ENCODE measurements at places on chromosomes 1 and 21.

- DNase-seq, result no peak
Observed at GRCh38 chr1:209376774-209377173, 206.7 kb upstream of the CAMK1G start.

GRCh38 chr21:19489930-19490329 lies 1086.3 kb upstream of the TMPRSS15 start:
- no peak for DNase-seq

- DNase-seq, result no peak
Observed at GRCh38 chr1:27471477-27471876, 18.5 kb downstream of the WASF2 start.

DNA sequence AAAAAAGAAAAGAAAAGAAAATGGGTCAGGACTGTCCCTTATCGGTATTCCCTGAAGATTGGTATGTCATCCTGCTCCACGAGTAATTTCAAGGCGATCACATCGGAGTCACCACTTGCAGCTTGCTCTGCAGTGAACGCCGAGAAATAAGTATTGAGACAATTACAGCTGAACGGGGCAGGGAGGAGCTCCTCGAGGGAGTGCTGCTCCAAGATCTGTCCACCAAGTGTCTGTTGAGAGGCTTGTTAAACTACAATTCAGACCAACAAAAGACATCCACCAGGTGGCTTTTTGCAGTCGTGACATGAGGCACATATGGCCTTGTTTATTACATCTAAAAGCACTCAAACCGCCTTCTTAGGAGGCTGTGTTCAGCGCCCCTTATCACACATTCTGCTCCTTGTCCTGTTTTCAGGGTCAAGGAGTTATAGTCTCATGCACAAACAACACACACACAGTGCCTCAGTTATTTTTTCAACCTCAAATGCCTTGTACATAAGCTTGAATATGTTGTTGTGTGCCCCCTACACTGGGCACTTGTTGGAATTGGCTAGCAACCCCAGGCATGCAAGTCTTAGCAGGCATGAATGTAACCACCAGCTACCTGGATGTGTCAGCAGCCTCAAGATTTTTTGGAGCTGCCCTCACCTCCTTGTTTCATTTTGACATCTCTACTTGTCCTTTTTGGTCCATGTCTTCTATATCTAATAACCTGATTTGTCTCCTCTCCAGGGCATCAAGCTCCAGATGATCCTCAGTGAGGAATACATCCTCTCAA lies 13.0 kb upstream of the CD48 start:
- DNase-seq, result no peak

DNA sequence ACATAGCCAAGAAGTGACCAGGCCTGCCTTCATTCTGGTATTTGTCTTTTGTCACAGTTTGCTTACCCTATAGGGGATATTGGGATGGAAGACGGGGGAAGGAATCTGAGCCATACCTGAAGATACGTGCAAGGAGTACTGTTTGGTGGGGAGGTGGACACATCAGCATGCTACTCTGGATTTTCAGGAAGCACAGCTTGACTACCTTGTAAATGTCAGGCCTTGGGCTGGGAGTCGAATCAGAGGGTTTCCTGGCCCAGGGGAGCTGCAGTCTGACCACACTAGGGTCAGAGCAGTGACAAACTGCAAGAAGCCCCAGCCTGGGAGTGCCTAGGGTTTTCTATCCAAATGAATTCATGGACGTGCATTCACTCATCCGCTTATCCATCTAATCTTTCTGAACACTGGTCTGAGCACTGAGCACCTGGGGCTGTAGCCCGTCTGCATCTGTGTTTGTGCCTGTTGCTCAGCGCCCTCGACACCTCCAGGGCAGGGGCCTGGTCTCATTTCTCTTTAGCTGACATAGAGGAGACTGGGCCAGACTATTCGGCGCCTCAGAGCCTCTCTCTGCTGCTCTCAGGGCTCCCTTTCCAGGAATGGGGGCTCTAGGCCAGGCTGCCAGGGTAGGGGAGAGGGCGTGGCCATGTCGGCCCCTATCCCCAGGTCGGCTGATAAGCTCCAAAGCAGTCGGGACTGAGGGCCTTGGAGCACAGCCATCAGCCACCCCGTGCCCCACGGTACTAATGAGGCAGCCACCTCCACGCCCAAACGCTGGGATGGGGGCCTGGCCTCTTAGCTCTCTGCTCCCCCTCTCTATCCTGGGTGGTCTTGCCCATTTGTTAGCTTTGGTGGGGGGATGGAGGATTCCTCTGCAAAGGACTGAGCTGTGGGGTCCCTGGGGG lies 47.0 kb upstream of the SLC2A1 start:
- DNase-seq, result no peak

GRCh38 chr1:23470282-23471070 lies 13.5 kb downstream of the ASAP3 start:
- no peak for DNase-seq

DNA sequence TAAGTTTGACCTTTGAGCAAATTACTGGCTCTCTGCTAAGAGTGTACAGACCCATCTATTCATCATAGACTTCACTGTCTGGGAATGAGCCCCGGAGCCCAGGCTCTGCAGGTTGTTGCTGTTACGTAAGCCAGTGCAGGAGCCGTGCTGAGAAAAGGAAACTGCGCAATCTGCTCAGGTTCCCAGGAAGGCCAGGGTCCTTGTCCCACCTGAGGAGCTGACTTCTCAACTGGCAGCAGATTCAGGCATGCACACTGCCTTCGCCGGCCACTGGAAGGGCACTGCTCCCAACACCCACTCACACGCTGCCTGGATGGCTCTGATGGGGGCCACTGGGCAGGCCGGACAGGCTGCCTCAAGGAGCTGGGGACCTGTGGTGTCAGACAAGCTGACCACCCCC lies 19.5 kb downstream of the RCAN1 start:
- DNase-seq, result no peak

DNA sequence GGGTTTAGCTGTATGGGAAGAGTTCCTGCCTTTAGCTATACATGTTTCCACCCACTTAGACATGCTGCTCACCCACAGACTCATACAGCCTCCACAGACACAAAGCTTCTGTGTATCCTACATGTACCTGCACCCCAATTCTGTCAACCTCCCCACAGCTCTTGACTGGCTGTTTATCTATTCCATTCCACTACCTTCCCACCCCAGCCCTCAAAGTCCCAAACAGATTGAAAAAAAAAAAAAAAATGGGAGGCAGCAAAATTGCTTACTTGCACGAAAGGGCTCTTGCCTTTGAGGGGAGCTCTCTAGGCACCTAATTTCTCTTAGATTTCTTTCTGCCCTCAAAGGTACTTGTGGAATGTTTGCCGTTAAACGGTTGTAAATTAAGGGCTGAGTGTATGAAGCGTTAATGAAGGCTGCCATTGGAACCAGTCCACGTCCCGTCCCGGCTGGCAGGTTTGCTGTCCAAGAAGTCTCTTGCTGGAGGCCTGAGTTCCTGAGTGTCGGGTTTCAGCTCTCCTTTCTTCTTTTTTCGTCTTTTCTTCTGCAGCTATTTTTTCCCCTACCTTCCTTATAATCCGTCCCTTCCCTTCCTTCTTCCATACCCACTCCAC lies 43.6 kb downstream of the PBX1 start:
- DNase-seq, result no peak

GRCh38 chr1:58975888-58976287 lies 192.0 kb upstream of the JUN start:
- no peak for DNase-seq

DNA sequence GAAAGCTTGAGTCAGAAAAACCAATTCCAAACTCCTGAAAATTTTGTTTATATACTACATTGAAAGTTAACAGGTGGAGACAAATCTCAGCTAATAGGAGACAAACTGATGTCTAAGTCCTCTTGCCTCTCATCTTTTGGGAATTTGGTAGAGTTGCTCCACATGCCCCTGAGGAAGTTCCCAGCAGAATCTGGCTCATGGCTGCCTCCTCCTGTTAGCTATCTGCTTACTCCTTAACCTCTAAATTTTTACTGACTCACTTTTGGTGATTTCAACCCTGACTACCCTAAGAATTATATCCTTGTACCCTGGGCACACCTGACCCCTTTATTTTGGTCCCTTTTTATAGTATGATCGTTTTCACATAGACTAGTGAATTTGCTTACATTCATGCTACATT lies 633.7 kb upstream of the USP24 start:
- DNase-seq, result no peak

- no peak for DNase-seq
Observed at GRCh38 chr1:63642901-63643300, 49.7 kb downstream of the PGM1 start.

- DNase-seq, result no peak
Observed at GRCh38 chr21:15247613-15248012, 182.8 kb upstream of the NRIP1 start.

- no peak for DNase-seq
Observed at GRCh38 chr1:220879509-220880361, 492 bp downstream of the HLX start.

DNA sequence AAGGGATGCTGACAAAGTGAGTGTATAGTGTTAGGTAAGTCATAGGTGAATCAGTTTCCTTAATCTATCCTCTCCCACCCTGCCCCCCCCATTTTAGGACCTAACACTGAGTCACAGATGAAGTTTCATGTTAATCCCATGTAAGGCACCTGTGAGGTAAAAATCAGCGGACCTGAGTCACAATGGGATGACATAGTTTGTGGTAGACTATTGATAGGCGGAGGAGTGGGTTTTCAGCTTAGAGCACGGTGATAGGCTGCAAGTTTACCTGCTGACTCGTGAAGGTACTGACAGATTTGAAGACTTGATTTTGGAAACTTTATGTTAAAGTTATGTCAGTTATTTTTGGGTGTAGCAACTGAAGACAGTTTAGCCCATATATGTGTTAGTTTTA lies 1.7 kb downstream of the TOR1AIP1 start:
- DNase-seq, result peak; percentile 51

DNA sequence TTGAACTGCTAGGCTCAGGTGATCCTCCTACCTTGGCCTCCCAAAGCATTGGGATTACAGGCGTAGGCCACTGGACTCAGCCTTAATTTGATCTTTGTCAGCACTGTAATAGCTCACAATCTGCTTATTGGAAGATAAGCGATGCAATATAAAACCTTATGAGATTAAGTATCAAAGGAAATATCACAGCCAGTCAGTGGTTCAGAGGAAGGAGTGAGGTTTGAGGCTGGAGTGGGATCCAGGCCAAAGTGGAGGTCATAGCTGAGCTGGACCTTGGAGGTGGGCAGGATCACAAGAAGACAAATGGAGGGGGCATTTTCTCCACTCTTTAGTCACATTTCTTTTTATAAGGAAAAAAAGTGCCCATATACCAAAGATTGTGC lies 228.5 kb downstream of the RHOU start:
- DNase-seq, result no peak

DNA sequence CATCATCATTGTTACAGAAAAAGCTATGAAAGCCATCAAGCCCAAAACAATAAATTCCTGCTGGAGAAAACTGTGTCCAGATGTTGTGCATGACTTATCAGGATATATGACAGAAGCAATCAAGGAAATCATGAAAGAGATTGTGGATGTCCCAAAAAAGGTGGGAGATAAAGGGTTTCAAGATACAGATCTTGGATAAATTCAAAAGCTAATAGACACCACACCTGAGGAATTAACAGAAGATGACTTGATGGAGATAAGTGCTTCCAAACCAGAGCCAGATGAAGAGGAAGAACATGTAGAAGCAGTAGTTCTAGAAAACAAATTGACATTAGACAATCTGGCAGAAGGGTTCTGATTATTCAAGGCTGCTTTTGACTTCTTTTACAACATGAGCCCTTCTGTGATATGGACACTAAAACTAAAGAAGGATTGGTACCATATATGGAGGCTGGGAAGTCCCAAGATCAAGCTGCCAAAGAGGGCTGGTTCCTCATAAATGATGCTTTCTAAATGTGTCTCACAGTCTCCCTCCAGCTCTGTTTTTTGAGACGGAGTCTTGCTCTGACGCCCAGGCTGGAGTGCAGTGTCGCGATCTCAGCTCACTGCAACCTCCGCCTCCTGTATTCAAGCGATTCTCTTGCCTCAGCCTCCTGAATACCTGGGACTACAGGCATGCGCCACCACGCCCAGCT lies 32.1 kb upstream of the LRIG2 start:
- no peak for DNase-seq

- no peak for DNase-seq
Observed at GRCh38 chr1:217029281-217030157, 306.3 kb upstream of the ESRRG start.

GRCh38 chr1:60949154-60949825 lies 133.1 kb upstream of the NFIA start:
- no peak for DNase-seq

Data from activated CD4-positive, alpha-beta T cell treated with anti-CD3 and anti-CD28 coated beads, Interleukin-2, amount 50 U/mL, for 4 hours (primary cell).